ENCODE measurements at places on chromosomes 12 and 14.

DNA sequence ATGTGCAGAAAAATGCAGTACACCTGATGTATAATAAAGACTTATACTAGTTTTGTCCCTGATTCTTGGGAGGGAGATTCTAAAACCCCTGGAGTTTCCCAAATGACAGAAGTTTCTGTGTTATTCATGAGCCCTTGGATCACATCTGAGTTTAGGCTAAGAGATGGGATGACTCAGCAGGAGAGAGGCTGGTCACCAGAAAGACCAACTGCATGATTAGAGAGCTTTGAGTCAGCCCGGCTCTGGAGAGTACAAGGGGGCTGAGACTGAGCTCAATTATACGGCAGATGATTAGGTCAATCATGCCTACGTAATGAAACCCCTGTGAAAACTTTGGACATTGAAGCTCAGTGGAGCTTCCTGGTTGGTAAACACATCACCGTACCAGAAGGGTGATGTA is 174.2 kb downstream of the SSPN start:
- DNase-seq: no peak

GRCh38 chr12:42420395-42420794 is 94.4 kb downstream of the PPHLN1 start:
- DNase-seq: no peak

- no peak for DNase-seq
These were observed 227.7 kb upstream of the NPAS3 start for GRCh38 chr14:32710731-32711680.

DNA sequence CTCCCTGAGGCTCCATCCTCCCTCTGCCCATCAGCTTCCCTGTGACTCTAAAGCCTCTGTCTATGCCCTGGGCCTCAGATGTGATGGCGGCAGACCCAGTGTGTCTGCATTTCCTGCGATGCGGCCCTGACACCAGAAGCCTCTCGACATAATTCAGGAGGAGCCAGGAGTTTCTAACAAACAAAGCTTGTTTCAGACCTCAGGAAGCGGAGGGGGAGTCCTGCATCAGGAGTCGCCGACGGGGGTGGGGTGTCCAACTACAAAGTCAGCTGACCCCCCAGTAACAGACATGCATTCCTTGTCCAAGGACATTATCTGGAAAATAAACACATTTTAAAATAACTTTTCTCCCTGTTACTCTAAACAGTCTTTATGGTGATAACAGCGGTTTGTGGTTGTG is 167.5 kb downstream of the DPF3 start:
- no peak for DNase-seq

DNA sequence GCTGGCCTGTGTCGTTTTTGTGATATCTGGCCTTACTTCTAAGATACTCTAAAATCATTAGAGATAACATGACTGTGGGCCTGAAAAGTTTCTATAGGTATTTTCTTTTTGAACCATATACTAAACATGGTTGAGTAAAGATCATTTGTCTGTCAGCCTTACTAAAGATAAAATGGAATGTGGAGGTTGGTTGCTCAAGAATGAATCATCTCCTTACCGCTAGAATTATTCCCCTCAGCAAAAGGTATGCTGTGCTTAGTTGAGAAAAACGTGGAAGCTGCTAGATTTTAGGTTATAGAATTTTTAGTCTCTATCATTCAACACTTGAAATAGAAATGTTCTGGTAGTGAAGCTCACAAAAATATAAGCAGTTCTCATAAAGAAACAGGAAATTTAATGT is 407.3 kb downstream of the AEBP2 start:
- no peak for DNase-seq

GRCh38 chr14:41868396-41868795 is 261.7 kb downstream of the LRFN5 start:
- DNase-seq: no peak
